T-helper 2 cell treated with Interferon-gamma antibody and Interleukin-4, amounts not matched to agents 5 μg/mL and 100 μg/mL, for 36 hours (primary cell): ENCODE measurements at places on chromosomes 16 and 17.

DNA sequence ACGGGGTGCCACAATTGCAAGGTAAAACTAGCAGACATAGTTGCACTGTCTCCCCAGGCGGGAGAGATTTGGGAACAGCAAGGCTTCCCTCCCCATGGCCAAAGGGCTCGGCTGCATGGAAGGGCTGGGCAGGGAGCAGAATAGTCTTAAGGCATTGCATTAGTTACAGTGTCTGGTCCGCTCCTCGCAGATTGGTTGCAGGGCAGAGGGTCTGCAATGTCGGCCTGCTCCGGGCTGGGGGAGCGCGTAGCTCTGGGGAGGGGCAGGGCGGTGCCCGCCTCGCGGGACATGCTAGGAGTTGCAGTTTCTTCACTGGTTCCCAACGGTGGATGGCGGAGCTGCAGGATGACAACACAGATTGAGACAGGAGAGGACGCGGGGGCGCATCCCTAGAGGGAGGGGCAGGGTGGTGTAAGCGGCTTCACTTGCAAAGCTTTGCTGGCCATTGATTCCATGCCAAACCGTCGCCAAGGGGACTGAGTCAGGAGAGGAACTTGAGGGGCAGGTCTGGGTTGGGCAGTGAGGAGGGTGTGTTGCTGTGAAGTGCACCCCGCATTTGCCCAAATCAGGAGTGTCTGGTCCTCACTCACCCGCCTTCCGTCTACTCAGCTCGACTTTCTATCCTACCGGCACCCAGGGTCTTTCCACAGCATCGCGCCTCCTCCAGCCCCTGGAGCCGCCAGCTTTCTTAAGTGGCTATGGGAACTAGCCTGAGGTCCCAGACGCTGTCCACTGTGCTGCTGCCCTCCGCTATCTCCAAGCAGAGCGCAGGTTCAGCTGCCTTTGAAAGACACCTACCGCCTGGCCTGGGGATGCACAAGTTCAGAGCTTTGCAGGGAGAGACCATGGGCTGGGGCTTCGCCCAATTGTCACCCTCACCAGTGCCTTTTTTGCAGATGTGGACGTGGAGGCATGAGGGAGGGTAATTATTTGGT is 1748.9 kb downstream of the TP53TG3F start:
- DNase-seq = no peak

GRCh38 chr16:68563631-68564381 is 24.7 kb downstream of the ZFP90 start:
- DNase-seq = no peak

- DNase-seq = no peak
Observed at GRCh38 chr16:49605536-49606254, 232.1 kb downstream of the C16orf78 start.

GRCh38 chr17:49218941-49219913 is 8.7 kb downstream of the ABI3 start:
- DNase-seq = peak; percentile 42

DNA sequence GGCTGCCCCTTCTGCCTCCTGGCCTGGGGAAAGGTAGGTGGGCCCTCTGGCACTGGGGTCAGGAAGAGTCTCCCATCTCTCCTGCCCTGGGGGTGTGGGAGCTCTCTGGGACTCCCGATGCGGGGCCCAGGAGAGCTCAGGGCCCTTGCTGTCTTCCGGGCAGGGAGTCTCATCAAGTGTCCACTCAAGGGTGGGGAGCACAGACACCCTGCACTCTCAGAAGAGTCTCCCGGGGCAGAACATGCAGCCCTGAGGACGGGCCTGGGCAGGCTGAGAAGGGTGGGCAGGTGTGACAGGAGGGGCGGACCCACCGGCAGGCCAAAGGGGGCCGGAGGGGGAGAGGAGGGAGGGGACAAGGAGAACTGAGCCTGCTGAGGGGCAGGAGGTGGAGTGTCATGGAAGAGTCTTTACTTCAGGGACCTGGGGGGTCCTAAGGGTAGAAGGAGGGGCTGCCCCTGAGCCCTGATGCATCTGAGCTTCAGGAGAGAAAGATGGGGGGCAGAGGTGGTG is 8.4 kb upstream of the PKMYT1 start:
- no peak for DNase-seq

- DNase-seq = no peak
Observed at GRCh38 chr16:79610771-79611170, 10.2 kb upstream of the MAF start.

DNA sequence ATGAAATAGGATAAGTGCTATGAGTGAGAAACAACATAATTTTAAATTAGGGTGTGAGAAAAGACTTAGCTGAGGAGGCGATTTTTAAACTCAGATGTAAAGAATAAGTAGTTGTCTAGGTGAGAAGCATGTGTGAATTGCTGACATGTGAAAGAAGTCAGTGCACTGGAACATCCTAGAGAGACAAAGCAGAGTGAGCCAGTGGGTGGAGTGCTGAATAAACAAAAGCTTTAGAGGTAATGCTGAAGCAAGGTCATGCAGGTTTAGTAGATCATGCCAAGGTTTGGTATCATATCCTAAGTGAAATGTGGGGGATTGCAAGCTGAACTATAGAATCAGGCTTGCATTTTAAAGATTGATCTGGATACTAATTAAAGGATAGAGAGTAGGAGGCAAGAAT is 89.4 kb downstream of the KIF2B start:
- no peak for DNase-seq

DNA sequence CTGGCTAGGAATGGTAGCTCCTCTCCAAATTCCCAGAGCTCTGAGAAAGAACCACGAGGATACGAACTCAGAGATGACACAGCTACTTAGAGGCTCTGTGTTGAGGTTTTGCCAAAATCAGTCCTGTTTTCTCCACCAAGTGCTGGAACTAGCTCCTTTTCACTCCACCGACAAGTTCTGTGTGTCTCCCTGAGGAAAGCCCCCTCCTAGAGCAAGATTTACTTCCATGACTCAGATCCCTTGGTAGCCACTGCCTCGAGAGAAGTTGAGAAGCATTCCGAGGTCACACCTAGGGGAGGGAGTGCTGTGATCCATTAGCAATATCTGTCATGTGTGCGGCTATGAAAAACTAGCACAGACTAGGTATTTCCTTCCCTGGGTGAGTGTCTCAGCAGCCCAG is 30.6 kb downstream of the IL21R start:
- DNase-seq = no peak

DNA sequence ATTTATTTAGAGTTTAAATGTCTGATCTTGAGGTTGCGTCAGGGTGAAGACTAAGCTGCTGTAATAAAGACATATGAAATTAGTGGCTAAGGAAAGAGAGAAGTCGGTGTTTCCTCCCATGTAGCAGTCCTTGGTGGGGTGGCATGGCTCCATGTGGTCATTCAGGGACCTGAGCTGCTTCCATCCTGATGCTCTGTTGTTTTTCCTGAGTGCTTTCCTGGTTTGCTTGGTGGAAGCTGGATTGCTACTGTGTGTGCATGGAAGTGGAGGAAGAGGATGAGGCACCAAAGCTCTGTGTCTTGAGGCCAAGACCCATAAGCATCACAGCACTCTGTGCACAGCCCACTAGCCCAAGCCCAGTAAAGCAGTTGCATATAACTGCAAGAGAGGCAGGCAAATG is 241.8 kb upstream of the CACNG5 start:
- no peak for DNase-seq

GRCh38 chr17:48472411-48473281 is 42.6 kb upstream of the SKAP1 start:
- DNase-seq = no peak

DNA sequence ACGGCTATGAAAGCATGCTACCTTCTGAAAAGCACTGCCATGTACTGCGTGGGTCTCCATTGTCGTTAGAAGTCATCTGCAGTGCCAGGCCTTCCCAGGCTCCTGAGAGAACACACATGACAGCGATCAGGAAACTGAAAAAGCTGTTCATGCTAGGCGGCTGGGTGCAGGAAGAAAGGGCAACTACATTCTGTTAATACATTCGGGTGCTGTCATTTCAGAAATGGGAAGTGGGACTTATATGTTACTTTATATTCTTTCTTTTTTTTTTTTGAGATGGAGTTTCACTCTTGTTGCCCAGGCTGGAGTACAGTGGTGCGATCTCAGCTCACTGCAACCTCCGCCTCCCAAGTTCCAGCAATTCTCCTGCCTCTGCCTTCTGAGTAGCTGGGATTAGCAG is 19.9 kb downstream of the CFAP20 start:
- DNase-seq = no peak

DNA sequence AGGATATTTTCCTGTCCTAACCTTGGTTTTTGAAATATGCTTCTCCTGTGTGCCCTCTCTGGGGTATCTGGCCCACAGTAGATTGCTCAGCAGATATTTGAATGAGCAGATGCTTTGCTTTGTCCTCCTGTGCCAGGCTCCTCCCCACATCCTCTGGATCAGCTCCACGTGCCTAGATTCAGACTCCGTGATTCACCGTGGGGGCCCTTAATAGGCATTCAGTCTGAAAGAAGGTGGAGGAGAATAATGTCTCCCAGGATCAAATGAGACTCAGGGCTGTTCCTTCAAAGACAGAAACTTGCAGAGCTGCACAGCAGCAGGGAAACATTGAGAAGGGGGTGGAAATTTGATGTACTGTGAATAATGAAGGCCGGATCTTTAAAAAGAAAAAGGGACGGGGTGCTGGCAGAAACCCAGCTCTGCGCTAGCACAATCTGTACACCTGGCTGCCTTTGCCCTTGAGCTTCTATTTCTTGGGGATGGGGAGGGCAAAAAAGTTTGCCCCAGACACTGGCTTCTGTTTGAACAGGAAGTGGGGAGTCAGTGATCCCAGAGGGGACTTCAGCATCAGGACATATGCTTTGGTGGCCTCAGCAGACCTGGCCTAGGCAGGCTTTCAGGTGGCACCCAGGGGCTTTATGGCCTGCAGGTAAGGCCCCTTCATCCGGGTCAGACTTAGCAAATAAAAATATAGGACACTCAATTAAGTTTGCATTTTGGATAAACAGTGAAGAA is 15.9 kb upstream of the SLC12A3 start:
- DNase-seq = no peak

- DNase-seq = no peak
Observed at GRCh38 chr16:53482123-53482522, 20.9 kb downstream of the AKTIP start.

- DNase-seq = no peak
Observed at GRCh38 chr17:7856011-7856810, 1.1 kb downstream of the NAA38 start.

GRCh38 chr16:66746048-66746447 is 5.4 kb downstream of the DYNC1LI2 start:
- no peak for DNase-seq

GRCh38 chr16:57435838-57436237 is 11.3 kb downstream of the CIAPIN1 start:
- no peak for DNase-seq

DNA sequence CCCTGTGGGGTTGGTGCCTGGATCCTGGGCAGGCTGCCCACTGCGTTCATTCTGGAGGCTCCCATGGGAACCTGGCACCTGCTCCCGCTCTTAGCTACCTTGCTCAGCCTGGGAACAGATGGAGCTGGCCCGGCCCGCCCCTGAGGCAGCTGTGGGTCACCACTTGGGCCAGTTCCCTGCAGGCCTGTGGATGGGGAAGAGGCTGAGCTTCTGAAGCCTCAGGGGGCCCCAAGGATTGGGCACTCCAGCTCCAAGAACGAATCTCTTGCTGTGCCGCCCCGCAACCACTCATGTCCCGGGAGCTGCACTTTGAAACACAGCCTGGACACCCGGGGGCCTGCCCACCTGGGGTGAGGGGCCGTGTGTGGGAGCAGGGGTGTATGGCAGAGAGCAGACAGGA is 37.7 kb downstream of the BAHCC1 start:
- DNase-seq = no peak

DNA sequence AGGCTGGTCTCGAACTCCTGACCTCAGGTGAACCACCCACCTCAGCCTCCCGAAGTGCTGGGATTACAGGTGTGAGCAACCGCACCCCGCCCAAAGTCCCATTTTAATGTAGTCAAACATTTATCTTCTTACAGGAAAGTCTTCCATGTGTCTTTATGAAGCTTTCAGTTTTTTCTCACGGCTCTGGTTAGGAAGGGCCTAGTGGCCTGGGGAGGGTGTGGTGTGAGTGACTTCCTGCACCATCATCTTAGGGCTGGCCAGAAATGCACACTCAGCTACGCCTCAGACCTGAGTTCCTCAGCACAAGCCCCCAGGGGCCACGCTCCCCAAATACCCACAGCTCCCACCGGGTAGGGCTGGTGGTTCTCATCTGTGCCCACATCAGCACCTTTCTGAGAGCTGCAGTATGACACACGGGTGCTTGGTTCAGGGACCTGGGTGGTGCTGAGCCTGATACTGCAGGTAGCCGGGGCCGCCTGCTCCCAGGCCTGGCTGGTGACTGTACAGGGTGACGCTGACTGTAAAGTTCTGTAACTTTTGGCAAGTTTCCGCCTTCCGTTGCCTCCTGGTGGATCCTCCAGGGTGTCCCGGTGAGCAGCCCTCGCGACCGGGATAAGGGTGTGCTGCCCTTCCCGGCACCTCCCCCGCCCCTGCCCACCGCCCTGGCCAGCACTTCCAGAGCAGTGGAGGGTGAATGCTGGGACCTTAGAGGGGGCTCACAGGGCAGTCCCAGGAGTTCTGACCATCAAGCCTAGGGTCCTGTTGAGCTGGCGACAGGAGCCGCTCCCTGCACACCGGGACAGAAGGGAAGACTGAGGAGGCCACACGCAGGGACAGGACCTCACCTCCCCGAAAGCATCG is 52.5 kb downstream of the ZNF778 start:
- no peak for DNase-seq

DNA sequence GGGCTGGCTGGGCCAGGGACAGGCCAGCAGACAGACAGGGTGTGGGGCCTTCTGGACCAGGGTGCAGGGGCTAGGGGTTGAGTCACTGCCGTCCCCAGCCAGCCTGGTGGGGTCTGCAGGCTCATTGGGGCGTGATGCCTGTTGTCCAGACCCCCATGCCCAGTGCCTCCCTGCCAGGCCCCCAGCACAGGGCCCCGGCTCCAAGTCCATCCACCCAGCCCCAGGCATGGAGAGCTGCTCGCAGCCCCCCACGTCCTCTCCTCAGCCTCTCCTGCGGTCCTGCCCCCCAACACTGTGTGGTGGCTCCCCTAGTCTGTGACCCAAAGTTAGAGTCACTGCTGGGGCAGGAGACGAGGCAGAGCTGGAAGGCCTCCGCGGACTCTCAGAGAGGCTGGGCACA is 7.0 kb upstream of the PKMYT1 start:
- no peak for DNase-seq

DNA sequence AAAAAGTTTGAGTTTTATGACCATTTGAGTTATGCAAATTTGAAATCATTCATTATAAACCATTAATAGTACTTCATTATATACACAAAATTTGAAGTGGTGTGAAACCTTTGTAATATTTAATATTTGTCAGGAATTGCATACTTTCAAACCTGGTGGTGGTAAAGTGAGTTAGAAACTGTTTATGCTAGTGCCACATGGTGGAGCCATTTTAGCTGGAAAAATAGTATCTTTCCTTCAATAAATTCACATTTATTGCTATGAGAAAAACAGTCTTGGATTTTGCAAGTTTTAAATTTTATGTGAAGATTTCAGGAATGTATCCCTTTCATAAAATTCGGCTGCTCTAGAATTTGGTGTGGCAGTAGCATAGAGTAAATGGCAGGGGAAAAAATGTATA is 7.3 kb upstream of the BLMH start:
- DNase-seq = no peak

DNA sequence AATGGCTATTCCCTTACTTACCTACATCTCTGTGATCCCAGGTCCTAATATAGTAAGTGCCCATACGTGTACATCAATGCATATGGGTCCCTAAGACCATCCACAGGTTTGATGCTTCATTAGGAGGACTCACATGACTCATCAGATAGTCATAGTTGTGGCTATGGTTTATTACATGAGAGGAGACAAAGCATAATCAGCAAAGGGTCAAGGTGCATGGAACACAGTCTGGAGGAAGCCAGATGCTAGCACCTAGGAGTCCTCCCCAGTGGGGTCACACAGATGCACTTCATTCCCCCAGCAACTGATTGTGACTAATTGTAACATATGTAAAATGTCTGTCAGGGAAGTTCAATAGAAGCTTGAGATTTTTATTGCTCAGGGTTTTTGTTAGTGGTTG is 42.8 kb downstream of the PHKB start:
- no peak for DNase-seq
